ENCODE measurements at places on chromosomes 4 and X.

GRCh38 chr4:104677116-104677515, 182.4 kb upstream of the CXXC4 start:
- DNase-seq, result no peak

DNA sequence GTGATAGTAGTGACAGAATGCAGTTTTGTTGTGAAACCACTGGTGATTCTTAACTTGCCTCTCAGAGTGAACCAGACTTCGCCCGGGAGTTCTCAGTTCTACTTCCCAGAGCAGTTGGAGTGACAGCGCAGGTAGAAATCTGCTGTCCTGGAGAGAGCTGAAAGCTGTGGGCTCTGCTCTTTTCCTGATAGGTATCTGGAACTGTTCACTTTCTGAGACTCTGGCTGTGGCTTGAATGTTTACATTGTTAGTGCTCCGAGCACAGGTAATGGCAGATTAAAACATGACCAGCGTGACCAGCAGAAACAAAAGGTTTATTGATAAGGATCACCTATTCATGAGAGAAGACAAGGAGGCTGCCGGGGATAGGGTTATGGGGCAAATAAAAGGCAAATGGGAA, 360.7 kb downstream of the BMPR1B start:
- DNase-seq, result no peak

DNA sequence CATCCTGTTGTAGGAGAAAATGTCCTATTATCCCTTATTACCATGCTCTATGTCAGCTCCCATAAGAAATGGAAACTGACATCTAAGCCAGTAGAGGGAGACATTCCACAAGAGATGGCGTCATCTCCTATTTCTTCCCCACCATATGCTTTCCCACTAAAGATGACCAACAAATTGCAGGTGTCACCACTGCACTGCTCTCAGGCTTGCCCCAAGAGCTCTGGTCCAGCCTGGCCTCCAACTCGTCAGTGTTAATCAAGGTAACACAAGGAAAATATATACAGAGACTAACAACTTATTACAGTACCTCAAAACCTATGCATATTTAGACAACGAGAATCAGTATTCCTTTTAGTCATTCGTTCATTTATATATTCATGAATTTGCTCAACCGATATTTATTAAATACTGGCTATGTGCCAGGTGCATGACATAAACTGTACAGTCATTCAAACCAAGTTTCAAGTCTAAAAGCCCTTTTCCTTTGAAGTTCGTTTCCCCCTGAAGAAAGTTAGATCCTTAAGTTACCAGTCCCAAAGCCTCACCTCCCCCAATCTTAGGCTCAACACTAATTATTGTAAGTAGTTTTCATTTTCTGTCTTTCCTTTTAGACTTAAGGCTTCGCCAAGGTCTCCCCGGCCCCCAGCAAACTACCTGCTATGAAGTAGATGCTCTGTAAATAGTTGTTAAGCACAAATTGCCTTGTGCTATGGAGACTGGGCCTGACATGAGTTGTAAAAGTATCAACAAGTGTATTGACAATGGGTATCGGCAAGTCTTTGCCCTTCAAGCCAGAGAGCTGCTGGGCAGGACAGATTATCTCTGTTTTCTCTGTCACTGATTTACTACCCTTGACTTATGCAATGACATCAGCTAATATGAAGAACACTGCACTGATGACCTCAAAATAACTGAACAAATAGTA, 3.1 kb upstream of the FGB start:
- DNase-seq, result peak; percentile 65

GRCh38 chr4:39146211-39146610, 36.1 kb upstream of the WDR19 start:
- peak; percentile 28 for DNase-seq
